HS-27A (cell line): ENCODE measurements at places on chromosomes 7 and 10.

- DNase-seq = no peak
These were observed 17.0 kb upstream of the CASD1 start for GRCh38 chr7:94492601-94493000.

- DNase-seq = no peak
These were observed 47.9 kb upstream of the CNPY1 start for GRCh38 chr7:155594163-155594732.

- no peak for DNase-seq
These were observed 1.5 kb upstream of the FAM53B start for GRCh38 chr10:124745673-124746072.

- no peak for DNase-seq
These were observed 1193.0 kb upstream of the CELF2 start for GRCh38 chr10:9824631-9825071.

DNA sequence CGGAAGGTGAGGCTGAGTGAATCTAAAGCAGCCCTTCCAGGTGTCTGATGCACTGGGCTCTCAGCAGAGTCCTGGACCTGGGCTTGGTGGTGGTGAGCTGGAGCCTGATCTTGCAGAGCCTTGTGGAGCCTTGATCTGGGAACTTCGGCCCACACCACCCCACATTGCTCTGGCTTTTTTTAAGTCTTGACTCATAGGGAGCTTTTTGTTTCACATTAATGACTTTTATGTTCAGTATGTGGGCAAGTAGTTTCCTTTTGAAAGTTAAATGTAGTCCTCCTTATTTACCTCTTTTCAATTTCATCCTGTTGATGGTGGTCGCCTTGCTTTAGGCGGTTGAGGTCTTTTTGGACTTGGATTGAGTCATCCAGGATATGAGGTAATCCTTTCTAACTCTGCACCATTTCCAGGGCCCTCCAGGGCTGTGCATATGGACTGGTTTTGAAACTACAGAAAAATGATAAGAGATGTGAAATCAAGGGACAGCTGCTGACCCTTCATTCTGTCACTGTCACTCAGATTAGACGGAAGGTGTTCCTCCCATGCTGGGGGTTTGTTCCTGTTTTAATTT is 2.9 kb upstream of the NRAP start:
- DNase-seq = no peak

DNA sequence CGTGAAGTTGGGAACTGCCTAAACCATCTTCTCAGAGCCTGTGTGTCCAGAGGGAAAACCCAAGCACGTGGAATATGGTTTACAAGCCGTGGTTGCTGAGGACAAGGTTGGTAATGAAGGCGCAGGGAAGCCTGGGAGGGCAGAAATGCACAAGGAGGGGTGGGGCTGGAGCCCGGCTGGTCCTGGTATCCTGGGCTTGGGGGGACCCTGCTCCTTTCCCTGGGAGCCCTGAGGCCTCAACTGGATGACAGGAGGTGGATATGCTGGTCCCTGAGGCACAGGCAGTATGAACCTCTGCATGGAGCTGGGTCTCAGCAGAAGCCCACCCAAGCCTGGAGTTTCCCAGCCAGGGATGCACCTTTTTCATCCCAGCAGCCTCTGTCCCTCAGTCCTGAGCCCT is 80.3 kb upstream of the RET start:
- DNase-seq = no peak

DNA sequence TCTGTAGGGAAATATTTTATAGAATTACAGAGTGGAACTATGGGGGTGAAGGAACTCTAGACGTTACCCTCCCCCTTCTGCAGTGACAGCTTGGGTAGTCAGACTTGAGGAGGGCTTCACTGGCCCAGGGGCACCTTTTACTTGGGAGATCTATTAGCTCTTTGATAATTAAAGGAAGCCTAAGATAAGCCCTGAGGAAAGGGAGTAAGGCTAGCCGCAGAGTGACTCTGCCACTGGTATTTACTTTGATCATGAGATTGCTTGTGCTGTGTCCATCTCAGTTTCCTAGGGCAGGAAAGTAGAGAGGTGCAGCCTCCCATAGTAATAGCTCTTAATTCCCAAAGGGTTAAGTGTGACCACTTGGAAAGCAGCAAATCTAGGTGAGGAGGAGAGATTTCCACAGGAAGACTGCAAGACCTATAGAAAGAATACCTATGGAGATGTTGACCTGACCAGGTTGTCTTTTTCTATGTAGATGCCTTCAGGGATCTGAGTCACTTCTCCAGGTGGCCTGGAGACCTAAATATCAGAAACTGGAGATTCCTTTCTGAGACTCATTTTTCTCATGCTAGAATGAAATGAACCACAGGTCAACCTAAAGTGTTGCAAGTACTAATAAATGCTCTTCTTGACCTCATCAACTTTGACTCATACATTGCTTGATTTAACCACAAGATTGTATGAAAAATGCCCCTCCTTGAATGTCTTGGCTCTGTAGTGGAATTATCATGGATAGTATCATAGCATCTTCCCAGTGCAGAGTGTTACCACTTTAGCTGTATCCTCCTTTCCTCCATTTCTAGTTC is 447.3 kb upstream of the GHITM start:
- no peak for DNase-seq

GRCh38 chr10:60192946-60193345 is 196.7 kb downstream of the ANK3 start:
- DNase-seq = no peak

GRCh38 chr7:104914421-104914820 is 99.6 kb upstream of the KMT2E start:
- DNase-seq = no peak

- DNase-seq = no peak
These were observed 285.0 kb downstream of the SUGCT start for GRCh38 chr7:40419806-40420205.

GRCh38 chr7:108802650-108803049 is 233.0 kb downstream of the DNAJB9 start:
- DNase-seq = no peak

GRCh38 chr7:137718355-137718754 is 128.4 kb downstream of the DGKI start:
- DNase-seq = no peak

DNA sequence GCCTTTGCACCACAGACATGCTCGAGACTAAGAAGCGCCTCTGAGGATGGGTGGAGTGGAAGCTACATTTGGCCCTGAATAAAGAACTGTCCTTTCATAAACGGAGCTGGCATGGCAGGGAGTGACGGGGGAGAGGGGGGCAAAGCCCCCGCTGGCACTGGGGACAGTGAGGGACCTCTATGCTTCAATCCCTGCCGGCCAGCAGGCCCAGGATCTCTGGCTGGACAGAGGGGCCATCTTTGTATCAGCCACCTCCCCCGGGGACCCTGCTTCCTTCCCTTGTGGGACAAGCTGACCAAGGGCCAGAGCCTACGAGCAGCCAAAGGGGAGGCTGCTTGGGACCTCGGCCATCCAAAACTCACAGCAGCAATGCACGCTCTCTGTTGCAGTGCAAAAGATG is 28.2 kb upstream of the ECHDC3 start:
- DNase-seq = no peak

DNA sequence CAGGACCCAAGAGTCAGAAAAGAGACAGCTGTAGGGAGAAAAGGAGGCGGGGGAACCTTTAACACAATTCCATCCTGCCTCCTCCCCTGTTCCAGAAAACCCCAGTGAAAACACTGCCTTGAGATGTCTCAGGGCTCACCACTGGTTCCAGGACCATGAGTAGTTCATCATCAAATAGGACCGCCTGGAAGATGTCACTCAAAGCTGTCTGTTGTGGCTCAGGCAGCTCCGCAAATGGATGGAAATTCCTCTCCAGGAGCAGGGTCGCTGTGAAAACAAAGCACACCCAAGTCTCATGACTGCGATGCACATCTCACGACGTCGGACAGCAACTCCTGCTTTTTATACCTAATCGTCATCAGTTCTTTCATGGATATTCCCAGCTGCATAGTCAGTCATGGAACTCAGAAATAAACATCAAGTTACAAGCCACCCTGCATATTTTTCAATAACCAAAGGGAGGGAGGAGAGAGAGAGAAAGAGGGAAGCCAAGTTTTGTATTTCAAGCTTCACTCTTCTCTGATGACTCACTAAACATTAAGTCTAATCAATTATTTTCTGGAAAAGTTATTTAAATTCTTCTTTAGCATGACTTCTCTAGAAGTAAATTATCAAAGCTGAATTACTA is 49.2 kb downstream of the GSDME start:
- DNase-seq = no peak

- DNase-seq = no peak
These were observed 87.7 kb downstream of the ST7 start for GRCh38 chr7:117041007-117041406.
